A549 treated with AZD2906 at 1 μM for 4 hours (cell line): ENCODE measurements at places on chromosomes 2 and 18. TPM values are rescaled to one million over a fixed set of nuclear protein-coding genes. Genes with fewer than 3 reads are reported as not detected.

The HTR2B gene
- 0.03 TPM in 2 of 5 replicates, not detected in the others for total RNA-seq

The TNFAIP6 gene
- total RNA-seq: 0.51 to 0.89 TPM (median 0.87 TPM) in 5 replicates

The SATB2 gene
- total RNA-seq: 2.7 to 3.2 TPM (median 3.0 TPM) in 5 replicates

The CRYGD gene
- total RNA-seq: not detected in 5 replicates

The ATP8B1 gene
- 5.5 to 7.6 TPM (median 6.3 TPM) in 5 replicates for total RNA-seq

The SERPINB11 gene
- total RNA-seq: 0.03 to 0.16 TPM in 2 of 5 replicates, not detected in the others

The CFC1 gene
- total RNA-seq: 0.11 TPM in 1 of 5 replicates, not detected in the others

The FOXI3 gene
- total RNA-seq: 0.05 to 0.06 TPM (median 0.05 TPM) in 4 of 5 replicates, not detected in the other

The CXCR1 gene
- total RNA-seq: not detected in 5 replicates

The MROH2A gene
- total RNA-seq: 0.11 to 0.23 TPM (median 0.18 TPM) in 4 of 5 replicates, not detected in the other

The CXXC1 gene
- total RNA-seq: 36.0 to 45.4 TPM (median 41.4 TPM) in 5 replicates

The SCYGR4 gene
- not detected in 5 replicates for total RNA-seq

The UBR3 gene
- total RNA-seq: 7.6 to 10.5 TPM (median 8.7 TPM) in 5 replicates

The POTEI gene
- 0.01 TPM in 1 of 5 replicates, not detected in the others for total RNA-seq

The ABCB6 gene
- 21.3 to 30.4 TPM (median 27.3 TPM) in 5 replicates for total RNA-seq

The CHPF gene
- total RNA-seq: 18.6 to 32.1 TPM (median 31.6 TPM) in 5 replicates

The SERPINB12 gene
- not detected in 5 replicates for total RNA-seq
